Natural killer cell (primary cell): ENCODE measurements at places on chromosomes 1 and 21. TPM values are rescaled to one million over a fixed set of nuclear protein-coding genes. Genes with fewer than 3 reads are reported as not detected.

DNA sequence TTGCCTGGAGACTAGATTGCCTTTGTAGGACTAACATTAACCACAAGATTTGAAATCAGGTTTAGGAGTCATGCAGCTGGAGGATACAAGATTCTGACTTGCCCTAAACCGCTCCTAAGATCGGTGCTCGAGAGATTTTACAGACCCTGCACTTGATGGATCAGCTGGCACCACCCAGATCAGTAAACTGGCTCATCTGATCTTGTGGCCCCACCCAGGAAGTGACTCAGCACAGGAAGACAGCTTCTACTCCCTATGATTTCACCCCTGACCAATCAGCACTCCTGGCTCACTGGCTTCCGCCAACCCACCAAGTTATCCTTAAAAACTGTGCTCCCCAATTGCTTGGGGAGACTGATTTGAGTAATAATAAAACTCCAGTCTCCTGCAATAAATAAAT is 876 bp upstream of the CATSPERE start:
- no peaks in the 10 kb centered on the region for H3K36me3 ChIP-seq
- no peak overlapping the region for H3K4me3 ChIP-seq
- peak; percentile 34 for DNase-seq
- H3K27ac ChIP-seq = no peak overlapping the region
- no peaks in the 10 kb centered on the region for H3K27me3 ChIP-seq

- H3K27ac ChIP-seq = no peak overlapping the region
- DNase-seq = no peak
- H3K27me3 ChIP-seq = no peaks in the 10 kb centered on the region
- no peak overlapping the region for H3K4me3 ChIP-seq
- no peaks in the 10 kb centered on the region for H3K4me1 ChIP-seq
Measured at GRCh38 chr1:116721451-116722007, 32.7 kb upstream of the CD2 start.

SMYD2 gene
- total RNA-seq = 27.8 TPM

AADACL4 gene
- not detected for total RNA-seq

HPDL gene
- not detected for total RNA-seq

GRCh38 chr1:243267471-243267880 is 11.6 kb downstream of the SDCCAG8 start:
- H3K27me3 ChIP-seq = no peaks in the 10 kb centered on the region
- no peak for DNase-seq
- H3K4me1 ChIP-seq = peaks cover 19% of the 10 kb centered on the region
- H3K36me3 ChIP-seq = peaks cover 5% of the 10 kb centered on the region
- no peak overlapping the region for H3K4me3 ChIP-seq
- H3K27ac ChIP-seq = no peak overlapping the region

DNA sequence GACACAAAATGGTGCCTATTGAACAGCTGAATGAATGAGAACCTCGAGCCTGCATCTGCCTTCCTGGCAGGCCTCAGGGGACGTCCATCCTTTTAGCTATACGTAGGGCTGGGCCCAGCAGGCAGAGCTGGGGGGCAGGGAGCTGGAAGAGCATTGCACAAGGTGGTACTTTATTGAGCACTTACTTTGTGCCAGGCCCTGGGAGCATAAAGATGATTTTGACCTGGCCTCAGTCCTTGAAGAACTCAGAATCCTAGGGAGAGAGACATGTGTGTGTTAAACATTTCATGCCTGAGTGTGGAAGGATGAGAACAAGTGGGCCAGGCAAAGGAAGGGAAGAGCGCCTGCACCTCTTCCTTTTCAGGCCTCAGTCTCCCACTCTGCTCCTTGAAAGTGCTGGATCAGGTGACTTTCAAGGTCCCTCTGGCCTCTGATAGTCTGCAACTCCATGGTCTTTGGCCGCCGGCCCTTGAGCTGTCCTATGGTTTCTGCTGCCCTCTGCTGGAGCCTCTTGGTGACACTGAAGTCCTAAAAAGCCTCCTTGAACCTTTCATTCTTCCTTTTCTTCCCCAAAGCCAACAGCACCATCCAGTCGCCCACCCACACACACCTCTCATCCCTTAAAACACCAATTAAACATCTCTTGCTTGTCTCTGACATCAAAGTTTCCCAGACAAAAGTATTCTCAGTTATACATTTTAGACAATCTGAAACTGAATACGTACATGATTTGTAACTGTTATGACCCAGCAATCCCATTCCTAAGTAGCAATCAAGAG is 3.5 kb upstream of the PEAR1 start:
- no peak overlapping the region for H3K27ac ChIP-seq
- no peak overlapping the region for H3K4me3 ChIP-seq
- peaks cover 29% of the 10 kb centered on the region for H3K27me3 ChIP-seq
- peak; percentile 73 for DNase-seq
- H3K36me3 ChIP-seq = no peaks in the 10 kb centered on the region
- peaks cover 20% of the 10 kb centered on the region for H3K4me1 ChIP-seq

GRCh38 chr1:80064524-80064923 is 1058.0 kb upstream of the ADGRL4 start:
- no peak overlapping the region for H3K4me3 ChIP-seq
- DNase-seq = no peak
- H3K27ac ChIP-seq = no peak overlapping the region

DNA sequence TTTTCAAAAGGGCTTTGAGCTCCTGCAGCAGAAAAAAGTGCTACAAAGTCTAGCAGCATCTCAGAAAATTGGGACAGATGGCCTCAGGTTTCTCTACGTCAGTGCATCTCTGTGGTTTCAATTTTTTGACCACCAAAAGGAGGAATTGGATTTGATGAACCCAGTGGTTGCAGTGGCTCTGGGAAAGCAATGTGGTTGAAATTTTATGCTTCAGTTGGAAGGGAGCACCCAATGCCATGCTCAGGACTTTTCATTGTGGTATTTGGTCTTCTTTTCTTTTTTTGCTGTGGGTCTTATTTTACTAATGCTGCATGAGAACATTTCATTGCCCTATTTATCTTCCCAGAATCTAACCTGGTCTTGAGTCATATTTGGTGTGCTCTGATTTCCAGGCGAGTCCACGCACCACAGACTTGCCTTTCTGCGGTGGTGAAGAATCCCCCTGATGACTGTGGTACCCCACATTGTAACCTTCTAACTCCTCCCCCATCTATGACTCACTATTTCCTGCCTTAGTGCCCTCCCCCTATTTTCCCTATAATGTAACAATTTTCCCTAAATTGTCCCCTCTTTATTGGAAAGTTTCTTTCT is 56.7 kb downstream of the S1PR1 start:
- peaks cover 39% of the 10 kb centered on the region for H3K4me1 ChIP-seq
- no peak for DNase-seq
- no peak overlapping the region for H3K4me3 ChIP-seq
- H3K27me3 ChIP-seq = no peaks in the 10 kb centered on the region
- H3K27ac ChIP-seq = peak overlapping the region; percentile 31

DNA sequence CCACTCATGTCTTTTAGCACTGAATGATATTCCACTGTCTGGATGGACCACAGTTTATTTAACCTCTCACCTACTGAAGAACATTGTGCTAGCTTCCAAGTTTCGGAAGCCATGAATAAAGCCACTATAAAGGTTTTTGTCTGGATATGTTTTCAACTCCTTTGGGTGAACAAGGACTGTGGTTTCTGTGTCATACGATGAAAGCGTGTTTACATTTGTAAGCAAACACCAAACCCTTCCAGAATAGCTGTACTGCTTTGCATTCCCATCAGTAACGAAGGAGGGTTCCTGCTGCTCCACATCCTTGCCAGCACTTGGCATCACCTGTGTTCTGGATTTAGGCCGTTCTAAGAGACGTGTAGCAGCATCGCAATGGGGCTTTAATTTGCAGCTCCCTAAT is 10.7 kb upstream of the ARHGEF16 start:
- no peak for DNase-seq
- no peaks in the 10 kb centered on the region for H3K4me1 ChIP-seq
- no peaks in the 10 kb centered on the region for H3K27me3 ChIP-seq
- no peak overlapping the region for H3K4me3 ChIP-seq

DPYD gene
- total RNA-seq = 56.6 TPM

DNA sequence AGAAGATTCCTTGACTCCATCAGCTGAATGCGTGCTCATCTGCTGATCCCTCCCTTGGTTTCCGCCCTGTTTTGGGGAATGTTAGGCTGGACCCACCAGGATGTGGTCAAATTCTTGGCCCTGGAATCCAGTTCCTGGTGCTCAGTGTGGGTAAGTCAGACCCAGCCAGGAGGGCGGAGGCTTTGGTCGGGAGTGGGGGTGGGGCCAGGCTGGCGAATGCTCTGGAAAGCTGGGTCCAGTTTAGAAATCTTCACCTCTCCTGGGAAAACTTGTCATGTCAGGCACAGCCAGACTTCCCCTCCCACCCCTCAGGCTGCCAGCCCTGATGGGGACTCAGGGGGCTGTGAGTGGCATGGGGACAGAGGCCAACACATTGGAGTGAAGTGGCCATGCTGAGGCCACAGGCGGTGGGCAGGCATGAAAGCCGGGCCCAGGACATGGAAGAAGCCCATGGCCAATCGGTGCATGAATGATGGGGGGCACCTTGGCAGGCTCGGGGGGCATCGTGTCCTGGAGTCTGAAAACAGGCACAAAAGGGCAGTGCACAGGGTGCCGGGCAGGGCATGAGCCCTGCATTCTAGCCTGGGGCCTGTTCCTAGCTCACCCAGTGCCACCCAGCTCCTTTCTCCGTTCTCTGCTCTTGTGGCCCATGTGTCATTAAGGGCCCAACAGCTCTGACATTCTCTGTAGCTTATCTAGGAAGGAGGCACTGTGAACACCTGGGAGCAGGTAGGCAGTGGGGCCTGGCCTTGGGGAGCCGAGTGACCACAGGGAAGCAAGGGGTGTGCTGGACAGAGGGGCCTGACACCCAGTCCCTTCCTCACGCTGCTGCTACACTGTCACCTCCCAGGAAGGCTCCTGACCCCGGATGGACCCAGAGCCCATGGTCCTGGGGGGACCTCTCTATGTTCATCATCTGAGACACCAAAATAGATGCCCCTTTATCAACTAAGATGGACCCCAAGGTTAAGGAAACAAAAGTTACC is 14.6 kb upstream of the PADI1 start:
- H3K4me1 ChIP-seq = peaks cover 5% of the 10 kb centered on the region
- H3K4me3 ChIP-seq = no peak overlapping the region
- DNase-seq = no peak
- H3K27me3 ChIP-seq = no peaks in the 10 kb centered on the region

HEYL gene
- not detected for total RNA-seq

GRCh38 chr1:71964188-71964587 is 318.2 kb downstream of the NEGR1 start:
- no peak overlapping the region for H3K27ac ChIP-seq
- no peak for DNase-seq
- no peaks in the 10 kb centered on the region for H3K4me1 ChIP-seq

GRCh38 chr1:17684810-17685209 is 70.3 kb upstream of the ACTL8 start:
- no peak overlapping the region for H3K27ac ChIP-seq
- H3K27me3 ChIP-seq = no peaks in the 10 kb centered on the region
- no peak for DNase-seq

GRCh38 chr1:64508629-64509028 is 38.7 kb downstream of the CACHD1 start:
- peaks cover 7% of the 10 kb centered on the region for H3K27me3 ChIP-seq
- no peak overlapping the region for H3K4me3 ChIP-seq
- H3K4me1 ChIP-seq = peaks cover 4% of the 10 kb centered on the region
- no peak for DNase-seq

GRCh38 chr1:24999906-25000305 is 69.8 kb upstream of the RUNX3 start:
- no peaks in the 10 kb centered on the region for H3K36me3 ChIP-seq
- H3K4me1 ChIP-seq = peaks cover 84% of the 10 kb centered on the region
- no peaks in the 10 kb centered on the region for H3K27me3 ChIP-seq
- H3K4me3 ChIP-seq = no peak overlapping the region
- H3K27ac ChIP-seq = no peak overlapping the region

DNA sequence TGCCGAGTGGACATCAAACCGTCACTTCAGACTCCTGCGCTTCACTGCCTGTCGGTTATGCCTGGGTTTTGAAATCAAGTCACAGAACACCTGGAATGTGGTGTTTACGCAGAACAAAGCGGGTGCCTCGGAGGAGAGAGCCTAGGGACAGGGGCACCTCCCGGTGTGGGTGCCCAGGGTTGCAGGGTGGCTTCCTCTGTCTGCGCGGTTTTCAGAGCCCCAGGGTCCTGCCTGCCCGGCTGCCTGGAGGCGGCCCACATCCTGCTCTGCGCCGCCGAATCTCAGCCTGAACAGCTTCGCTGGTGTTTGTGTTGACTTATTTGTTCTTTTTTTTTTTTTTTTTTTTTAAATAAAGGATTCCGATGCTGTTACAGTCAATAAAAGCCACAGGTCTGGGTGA is 113.5 kb upstream of the COL6A1 start:
- H3K27ac ChIP-seq = no peak overlapping the region
- no peaks in the 10 kb centered on the region for H3K27me3 ChIP-seq
- H3K4me1 ChIP-seq = peaks cover 5% of the 10 kb centered on the region
- no peak for DNase-seq

GRCh38 chr1:25137106-25137505 is 95.2 kb downstream of the SYF2 start:
- no peaks in the 10 kb centered on the region for H3K27me3 ChIP-seq
- DNase-seq = no peak
- no peaks in the 10 kb centered on the region for H3K36me3 ChIP-seq
- peaks cover 6% of the 10 kb centered on the region for H3K4me1 ChIP-seq

DNA sequence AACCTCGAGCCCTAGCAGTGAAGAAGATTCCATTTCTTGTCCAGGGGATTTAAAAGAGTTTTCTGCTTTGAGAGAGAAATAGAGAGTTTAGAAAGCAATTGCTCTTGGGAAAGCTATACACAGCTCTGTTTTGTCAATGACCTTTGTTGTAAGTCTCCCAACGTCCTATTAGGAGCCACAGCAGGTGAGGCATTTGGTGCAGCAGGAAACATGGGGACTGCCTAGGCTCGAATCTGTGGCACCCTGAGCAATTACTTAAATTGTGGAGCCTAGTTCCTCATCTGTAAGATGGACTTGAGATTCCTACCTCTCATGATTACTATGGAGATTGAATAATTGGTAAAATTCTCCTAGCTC is 8.2 kb downstream of the DCLRE1B start:
- H3K4me1 ChIP-seq = no peaks in the 10 kb centered on the region
- peaks cover 31% of the 10 kb centered on the region for H3K36me3 ChIP-seq
- no peak overlapping the region for H3K27ac ChIP-seq
- no peak overlapping the region for H3K4me3 ChIP-seq
- no peaks in the 10 kb centered on the region for H3K27me3 ChIP-seq

GRCh38 chr1:156407344-156407743 is 38.3 kb downstream of the RHBG start:
- H3K27me3 ChIP-seq = peaks cover 3% of the 10 kb centered on the region
- H3K27ac ChIP-seq = no peak overlapping the region
- no peak for DNase-seq
